ENCODE measurements at places on chromosomes 6 and 20.
A peak's percentile ranks its signal among the peaks of the same experiment; 100 is the strongest.

DNA sequence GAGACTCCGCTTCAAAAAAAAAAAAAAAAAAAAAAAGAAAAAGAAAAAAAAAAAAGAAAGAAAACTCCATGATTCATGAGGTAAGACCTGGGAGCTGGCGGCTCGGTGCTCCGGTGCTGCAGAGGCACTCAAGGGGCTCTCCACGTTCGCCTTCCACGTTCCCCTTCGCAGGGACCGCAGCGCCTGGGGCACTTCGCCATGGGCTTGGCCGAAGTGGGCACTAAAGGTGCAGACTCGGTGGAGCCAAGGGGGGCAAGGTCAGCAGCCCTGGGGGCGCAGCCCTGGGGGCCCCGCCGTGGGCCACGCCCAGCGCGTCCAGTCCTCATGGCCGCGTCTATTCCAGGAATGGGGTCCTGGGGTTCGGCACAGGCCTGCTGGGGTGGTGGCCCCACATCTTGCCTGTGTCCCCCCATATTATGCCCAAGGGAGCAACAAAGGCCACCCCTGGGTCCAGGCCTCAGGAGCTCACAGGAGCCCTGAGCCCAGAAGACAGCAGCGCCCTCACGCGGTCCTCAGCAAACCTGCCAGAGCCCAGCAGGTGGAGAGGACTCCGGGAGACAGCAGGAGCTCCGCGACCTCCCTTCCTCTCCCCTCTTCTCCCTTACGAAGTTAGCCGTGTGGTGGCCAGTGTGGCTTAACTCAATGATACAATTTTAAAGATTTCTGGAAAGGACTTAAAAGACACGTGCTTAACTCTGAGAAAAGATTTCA lies 21.9 kb downstream of the ZBTB46 start:
- DNase-seq, result no peak

- DNase-seq, result no peak
Observed at GRCh38 chr6:39693206-39693605, 32.0 kb downstream of the KIF6 start.

GRCh38 chr20:49660912-49661311 lies 52.8 kb downstream of the B4GALT5 start:
- no peak for DNase-seq

- no peak for DNase-seq
Observed at GRCh38 chr20:49582413-49583334, 14.7 kb upstream of the PTGIS start.

- no peak for DNase-seq
Observed at GRCh38 chr6:5950361-5950785, 56.4 kb downstream of the NRN1 start.

DNA sequence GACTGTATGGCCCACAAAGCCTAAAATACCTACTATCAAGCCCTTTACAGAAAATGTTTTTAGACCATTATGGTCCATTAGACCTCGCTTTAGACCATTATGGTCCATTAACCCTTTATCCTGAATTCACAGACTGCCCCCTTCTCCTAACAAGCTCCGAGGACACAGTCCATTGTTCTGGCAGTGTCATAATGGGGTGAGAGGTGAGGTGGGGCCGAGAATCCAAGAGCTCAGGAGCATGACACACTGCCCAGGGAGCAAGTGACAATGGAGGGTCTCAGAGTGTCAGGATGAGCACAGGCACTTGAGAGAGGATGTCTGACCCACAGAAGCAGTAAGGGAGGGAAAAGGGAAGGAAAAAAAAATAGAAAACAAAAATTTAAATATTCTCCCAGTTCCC lies 212.4 kb upstream of the NT5E start:
- DNase-seq, result no peak

- DNase-seq, result no peak
Observed at GRCh38 chr6:78157606-78158005, 504.8 kb downstream of the MEI4 start.

- DNase-seq, result no peak
Observed at GRCh38 chr6:11609324-11610071, 71.9 kb downstream of the TMEM170B start.

DNA sequence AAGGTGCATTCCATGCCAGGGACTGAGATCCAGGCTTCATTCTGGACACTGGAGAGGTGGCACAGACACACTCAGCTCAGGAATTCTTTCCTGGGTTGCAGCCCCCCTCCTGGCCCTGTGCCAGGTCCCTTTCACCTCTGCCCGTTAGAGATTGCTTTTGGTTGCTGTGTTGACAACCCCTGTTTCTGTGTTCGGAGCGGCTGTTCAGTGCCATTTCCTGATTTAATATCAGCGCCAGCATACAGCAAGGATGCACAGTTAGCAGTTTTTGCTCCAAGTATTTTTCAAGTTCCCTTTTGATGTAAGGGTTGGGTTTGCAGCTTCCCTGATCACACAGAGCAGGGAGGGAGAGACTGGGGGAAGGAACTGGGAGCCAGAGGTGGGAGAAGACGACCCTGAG lies 8.5 kb upstream of the MAFB start:
- DNase-seq, result no peak

- DNase-seq, result no peak
Observed at GRCh38 chr20:62448038-62448437, 20.7 kb upstream of the RBBP8NL start.

DNA sequence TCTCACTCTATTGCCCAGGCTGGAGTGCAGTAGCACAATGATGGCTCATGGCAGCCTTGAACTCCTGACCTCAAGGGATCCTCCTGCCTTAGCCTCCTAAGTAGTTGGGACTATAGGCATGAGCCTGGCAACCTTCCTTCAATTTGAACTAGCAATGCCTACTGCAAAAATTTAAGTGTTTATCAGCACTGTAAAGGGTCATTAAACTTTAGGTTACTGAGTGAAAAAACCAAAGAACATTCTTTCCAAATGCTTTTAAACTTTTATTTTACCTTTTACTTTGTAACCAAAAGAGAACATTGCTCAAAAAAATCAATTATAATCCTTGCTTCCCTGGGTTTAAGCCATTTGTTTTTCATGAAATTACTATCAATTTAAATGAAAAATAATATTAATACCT lies 101.0 kb upstream of the NHSL1 start:
- DNase-seq, result no peak

DNA sequence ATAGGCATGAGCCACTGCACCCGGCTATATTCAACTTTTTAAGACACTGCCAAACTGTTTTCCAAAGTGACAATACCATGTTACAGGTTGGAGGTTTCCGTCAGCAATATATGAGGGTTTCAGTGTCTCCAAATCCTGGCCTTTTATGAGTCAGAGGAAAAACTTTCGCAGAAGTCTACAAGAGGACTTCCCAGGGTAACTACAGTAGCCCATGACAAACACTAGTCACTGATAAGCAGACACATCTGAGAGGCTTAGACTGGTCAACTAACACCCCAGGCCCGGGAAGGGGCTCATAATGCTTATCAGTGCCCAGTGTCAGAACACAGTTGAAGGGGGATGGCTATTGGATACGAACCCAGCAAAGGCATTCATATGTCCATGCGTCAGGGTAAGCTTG lies 85.4 kb downstream of the SOX4 start:
- DNase-seq, result no peak

DNA sequence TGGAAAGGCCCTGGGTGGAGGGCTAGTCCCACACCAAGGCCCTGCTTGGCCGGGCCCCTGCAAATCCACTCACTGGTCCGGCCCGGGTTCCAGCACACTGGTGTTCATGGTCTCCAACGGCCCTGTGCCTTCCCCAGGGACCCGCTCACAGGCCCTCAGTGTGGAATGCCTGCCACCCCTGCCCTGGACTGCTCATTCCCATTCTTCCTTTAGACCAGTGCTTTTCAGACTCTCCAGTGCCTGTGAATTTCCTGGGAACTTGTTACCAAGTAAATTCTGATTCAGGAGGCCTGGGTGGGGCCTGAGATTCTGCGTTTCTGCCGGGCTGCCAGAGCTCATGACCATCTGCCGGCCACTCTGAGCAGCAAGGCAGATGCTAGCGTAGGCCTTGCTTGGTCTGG lies 5.7 kb upstream of the PXDC1 start:
- no peak for DNase-seq

- no peak for DNase-seq
Observed at GRCh38 chr6:90997076-90997475, 410.2 kb upstream of the MAP3K7 start.

DNA sequence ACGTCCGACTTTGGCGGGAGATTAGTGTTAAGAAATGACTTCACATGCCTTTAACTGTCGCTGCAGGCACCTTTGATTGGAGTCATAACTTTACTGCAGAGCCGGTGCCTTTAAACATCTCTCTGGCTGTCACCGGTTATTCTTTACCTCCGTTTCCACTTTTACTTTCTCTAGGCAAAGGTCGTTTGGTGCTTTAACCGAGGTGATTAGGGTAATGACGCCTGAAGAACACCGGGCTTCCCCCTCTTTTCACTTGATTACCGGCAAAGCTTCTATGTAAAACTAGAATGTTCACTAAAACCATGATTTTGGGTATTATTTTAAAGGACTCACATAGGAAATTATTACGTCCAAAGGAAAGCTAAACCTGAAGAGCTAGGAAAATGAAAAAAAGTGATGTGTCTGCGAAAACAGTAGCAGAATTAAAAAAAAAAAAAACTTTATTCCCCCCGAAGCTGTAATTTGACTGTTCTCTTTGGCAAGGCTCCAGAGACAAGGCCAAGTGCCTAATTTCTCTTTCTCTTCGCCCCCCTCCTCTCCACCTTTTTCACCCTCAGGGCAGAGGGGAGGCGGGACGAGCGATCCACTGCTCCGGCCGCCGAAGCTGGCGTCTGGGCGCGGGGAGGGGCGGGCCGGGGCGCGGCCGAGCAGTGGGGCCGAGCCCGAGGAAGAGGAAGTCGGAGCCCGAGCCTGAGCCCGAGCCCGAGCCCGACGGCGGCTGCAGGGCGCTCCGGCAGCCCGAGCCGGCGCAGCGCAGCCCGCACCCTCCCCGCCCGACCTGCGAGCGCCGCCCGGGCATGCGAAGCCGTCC lies at the start of gene PLEKHG1:
Gene PLEKHG1 (plus strand): TSS at position 687 of the 811 bp plus-strand sequence. CDS start 133,797 bp downstream, outside the sequence.
- DNase-seq, result peak; percentile 19

DNA sequence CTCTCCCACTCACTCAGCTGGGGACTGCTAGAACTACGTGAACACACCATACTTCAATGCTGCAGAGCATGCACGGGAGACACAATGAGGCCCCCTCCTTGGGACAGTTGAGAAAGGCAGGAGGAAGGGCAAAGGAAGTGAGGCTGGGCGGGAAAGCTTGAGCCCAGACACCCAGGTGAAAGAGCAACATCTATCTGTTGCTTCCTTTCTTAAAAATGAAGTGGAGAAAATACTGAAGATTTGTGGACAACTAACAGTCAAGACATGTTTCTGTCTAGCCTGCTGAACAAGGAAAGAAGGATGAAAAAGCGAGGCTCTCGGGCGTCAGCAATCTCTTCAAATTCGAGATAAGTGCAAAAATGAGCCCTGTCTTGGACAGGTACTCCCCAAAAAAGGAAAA lies 3.0 kb upstream of the NNAT start:
- DNase-seq, result no peak

DNA sequence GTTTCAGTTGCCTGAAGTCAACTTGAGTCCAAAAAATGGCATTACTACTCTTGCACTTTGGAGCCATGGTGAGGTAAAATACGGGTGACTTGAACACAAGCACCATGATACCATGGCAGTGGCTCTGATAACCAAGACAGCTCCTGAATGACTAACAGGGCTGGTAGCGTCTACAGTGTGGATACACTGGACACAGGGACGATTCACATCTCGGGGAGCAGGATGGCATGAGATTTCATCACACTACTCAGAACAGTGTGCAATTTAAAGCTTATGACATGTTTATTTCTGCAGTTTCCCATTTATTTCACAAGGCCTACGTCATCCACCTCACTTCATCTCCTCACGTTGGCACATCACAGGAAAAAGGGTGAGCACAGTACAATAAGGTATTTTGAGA lies 950.9 kb downstream of the KIF16B start:
- no peak for DNase-seq

- no peak for DNase-seq
Observed at GRCh38 chr6:37236921-37237320, 20.7 kb upstream of the TBC1D22B start.

Measured in effector memory CD4-positive, alpha-beta T cell (primary cell).